ENCODE measurements at places on chromosomes 7 and 10. TPM values are rescaled to one million over a fixed set of nuclear protein-coding genes. Genes with fewer than 3 reads are reported as not detected.

Gene SLC25A13
- 36.1 TPM for total RNA-seq

Gene DRGX
- not detected for total RNA-seq

Gene RBAK
- 7.8 TPM for total RNA-seq

Gene ZNF394
- 16.0 TPM for total RNA-seq

Gene PCLO
- 1.1 TPM for total RNA-seq

Gene ZNF365
- total RNA-seq: 0.86 TPM

Gene CALML3
- total RNA-seq: not detected

Gene HECW1
- 16.6 TPM for total RNA-seq

Gene UCMA
- total RNA-seq: not detected

Gene AMPH
- total RNA-seq: 0.12 TPM

Gene PKD1L1
- total RNA-seq: 0.23 TPM

Gene DMBT1
- 0.24 TPM for total RNA-seq

Gene PODXL
- total RNA-seq: 51.5 TPM

Gene UCN3
- total RNA-seq: not detected

Gene NEUROG3
- not detected for total RNA-seq

Gene SPDYE2
- not detected for total RNA-seq

Gene GTF2IRD1
- total RNA-seq: 21.0 TPM

Gene OGA
- total RNA-seq: 67.0 TPM

Gene IL2RA
- not detected for total RNA-seq

Gene CYP3A5
- 1.4 TPM for total RNA-seq

Gene PKD2L1
- total RNA-seq: 0.38 TPM

All from A549 treated with dexamethasone at 1 μM for 4 hours (cell line).